ENCODE measurements at places on chromosomes 11 and 22.

DNA sequence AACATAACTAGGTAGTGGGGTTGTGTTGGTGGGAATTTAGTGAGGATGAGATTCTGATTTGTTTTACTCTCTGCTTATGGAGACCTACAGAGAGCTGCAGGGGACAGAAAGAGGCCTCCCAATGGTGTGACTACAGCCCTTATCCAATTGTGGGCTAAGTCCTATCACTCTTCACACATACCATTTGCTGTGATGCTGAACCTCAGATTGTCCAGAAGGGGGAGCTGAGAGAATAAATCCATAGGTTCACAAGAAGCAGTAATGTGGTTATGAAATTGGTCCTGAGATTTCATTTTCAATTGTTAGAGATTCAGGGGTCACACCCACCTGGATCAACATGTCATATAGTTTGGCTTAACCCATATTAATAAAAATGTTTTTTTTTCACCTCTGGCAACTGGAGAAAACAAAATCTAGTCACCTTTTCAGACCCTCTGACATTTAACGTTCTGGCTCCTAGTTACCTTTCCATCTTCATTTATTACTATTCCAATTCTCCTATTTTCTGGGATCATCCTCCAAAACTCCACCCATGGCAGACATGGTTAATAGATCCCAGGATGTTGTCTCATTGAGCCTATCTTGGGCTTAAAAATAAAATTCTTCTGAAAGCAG lies 53.3 kb upstream of the PTPN5 start:
- no peak for DNase-seq

- no peak for DNase-seq
Measured at GRCh38 chr11:90220391-90220790, 2.5 kb downstream of the CHORDC1 start.

DNA sequence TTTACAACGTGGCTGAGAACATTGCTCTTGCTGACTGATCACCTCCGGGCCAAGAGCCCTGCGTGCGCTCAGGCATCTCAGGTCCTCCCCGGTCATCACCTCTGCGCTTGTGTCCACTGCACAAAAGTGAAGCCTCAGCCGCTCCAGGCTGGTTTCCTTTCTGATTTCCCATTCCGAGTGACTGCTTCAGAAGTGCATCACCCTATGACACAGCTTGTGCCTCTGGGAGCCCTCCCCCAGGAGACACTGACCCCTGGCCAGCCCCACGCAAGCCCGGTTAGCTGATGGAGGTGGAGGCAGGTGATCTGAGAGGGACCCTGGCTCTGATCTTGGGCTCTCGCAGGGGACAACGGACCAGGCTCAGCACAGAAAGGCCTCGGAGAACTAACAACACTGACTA lies 38.3 kb upstream of the GNB1L start:
- DNase-seq: no peak

GRCh38 chr22:19578180-19579004 lies 54.2 kb upstream of the CLDN5 start:
- no peak for DNase-seq

GRCh38 chr11:60966890-60967289 lies 4.6 kb upstream of the CD6 start:
- no peak for DNase-seq
